ENCODE measurements at places on chromosomes 7 and 10.

DNA sequence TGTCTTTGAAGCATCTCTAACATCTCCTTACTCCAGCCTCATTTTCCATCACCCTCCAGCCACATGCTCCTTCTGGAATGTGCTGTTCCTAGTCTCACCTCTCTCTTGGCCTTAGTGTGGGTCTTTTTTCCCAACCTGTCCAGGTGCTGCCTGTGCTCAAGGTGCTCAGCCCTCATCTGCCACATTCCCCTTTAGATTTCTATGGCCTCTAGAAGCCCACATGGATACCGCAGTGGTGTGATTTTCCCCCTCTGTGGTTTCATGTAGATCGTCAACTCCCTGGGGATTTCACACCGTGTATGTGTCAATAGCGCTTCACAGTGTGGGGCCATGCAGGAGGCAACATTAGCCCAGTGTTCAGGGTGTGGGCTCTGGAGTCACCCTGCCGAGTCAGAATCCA, 32.5 kb downstream of the BMPER start:
- no peak for DNase-seq

DNA sequence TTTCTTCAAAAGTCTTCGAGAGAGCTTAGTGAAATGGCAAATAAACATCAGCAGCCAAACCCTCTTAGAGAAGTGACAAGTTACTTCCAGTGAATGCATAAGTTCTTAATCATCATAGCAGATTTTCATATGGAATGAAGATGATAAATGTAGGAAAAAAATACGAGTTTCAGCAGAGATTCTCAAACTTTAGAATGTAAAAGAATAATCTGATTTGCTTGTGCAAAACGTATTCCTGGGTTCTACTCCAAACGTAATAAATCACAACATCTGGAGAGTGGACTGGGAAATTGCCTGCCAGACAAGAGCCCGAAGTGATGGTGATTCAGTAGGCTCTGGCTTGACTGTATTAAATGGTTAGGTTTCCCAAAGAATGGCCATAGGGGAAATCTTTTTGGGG, 62.2 kb downstream of the AKR1E2 start:
- no peak for DNase-seq

DNA sequence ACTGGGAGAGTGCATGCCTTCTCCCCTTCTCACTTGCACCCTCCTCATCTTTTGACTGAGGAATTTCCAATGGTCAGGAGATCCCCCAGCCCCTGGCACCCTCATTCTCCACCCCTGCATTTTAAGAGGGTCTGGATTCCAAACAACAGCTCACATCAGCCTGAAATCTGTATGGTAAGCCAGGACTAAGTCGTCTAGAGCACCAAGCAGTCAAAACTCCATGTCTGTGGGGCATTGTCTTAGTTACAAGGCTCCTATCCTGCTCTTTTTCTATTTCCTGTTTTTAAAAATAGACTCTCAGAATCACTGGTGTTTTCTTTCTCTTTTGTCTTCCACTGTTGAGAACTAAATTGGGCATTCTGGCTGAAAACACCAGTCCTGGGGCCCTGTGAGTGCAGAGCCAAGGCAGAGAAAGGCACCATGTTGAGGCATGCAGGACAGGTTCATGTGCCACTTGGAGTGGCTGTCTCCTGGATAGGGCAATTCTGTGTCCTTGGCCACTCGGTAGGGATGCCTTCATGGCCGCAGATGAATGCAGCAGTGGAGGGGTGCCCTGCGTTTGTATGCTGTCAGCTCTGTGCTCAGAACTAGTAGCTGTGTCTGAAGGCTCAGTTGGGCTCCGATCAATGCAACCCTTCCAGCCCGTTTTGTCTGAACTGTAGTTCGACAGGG, 216.6 kb upstream of the YAE1 start:
- DNase-seq: no peak

GRCh38 chr10:818010-818409, 113.5 kb downstream of the LARP4B start:
- DNase-seq: no peak

GRCh38 chr10:109037978-109038377, 885.3 kb downstream of the XPNPEP1 start:
- no peak for DNase-seq

DNA sequence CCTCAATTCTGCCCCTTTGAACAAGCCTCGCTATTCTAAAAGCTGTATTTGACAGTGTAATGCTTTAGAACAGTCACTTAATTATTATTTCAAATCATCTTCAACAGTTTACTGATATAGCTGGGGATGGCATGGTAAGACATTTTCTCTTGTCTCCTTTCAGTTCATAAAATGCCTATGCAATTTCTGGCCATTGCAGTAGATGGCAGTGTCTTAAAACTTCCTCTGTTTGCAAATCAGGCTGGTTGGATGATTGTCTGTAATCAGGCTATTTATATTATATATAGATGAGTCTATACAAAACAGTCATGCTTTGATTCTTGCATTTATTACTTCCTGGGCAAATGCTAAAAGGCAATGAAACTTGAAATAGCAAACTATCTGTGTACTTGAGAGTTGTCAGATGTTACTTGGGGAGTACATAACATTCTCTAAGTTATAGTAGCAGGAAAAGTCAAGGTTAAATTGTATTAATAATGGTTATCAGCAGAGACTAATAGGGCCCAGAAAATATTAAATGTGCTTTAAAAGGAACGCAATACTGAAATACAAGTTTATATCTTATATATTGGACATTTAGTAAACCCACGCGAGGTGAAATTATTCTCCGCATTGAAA, 55.5 kb upstream of the LHFPL3 start:
- no peak for DNase-seq

DNA sequence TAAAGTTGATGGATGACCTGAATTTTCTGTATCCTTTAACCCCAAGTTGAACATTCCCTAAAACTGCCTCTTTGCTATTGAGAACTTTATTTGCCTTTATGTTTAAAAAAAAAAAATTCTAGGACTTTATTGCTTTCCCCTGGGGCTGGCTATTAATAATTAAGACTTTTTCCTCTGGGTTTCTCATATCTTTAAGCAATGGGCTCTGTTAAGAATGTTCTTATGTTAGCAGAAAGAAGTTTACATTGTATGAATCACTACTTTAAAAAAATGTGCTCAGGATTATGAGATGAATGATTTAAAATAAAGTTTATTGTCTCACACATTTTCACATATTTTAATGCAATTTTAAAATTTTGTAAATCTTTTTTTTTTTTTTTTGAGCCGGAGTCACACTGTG, 19.5 kb downstream of the TAX1BP1 start:
- DNase-seq: no peak
